ENCODE measurements at places on chromosomes 12 and 14.

- DNase-seq: no peak
Observed at GRCh38 chr12:88388566-88389540, 191.4 kb downstream of the KITLG start.

GRCh38 chr12:52015532-52016041 lies 8.8 kb downstream of the TAMALIN start:
- DNase-seq: no peak

DNA sequence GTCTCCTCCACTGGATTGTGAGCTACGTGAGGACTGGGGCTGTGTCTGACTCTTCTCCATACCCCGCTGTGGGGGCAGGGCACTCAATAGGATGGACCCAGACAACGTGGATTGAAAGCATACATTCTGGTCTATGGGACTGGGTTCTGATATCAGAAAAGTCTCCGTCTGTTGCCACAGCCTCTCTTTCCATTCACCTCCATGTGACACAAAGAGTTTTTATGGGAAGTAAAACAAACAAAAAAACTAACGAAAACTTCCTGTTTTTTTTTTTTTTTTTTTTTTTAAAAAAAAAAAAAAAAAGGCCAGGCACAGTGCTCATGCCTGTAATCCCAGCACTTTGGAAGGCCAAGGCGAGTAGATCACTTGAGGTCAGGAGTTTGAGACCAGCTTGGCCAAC lies 44.7 kb downstream of the SLC8A3 start:
- no peak for DNase-seq

DNA sequence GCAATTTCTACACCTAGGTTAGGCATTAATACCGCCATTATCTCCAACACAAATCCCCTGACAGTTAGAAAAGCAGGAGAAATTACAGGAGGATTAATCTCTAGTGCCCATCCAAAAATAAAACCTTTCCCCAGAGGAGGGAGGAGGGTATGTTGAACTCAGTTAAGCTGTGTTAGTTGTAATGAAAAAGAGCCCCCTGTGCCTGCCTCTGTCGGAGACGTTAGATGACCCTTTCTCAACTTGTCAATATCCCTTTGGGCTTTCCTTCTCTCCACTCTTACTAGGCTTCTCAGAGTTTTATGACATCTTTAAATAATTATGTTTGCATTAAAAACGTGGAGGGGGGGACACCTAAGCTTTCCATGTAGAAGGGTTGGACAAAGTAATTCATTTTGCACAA lies 278.2 kb downstream of the PDZRN4 start:
- no peak for DNase-seq

DNA sequence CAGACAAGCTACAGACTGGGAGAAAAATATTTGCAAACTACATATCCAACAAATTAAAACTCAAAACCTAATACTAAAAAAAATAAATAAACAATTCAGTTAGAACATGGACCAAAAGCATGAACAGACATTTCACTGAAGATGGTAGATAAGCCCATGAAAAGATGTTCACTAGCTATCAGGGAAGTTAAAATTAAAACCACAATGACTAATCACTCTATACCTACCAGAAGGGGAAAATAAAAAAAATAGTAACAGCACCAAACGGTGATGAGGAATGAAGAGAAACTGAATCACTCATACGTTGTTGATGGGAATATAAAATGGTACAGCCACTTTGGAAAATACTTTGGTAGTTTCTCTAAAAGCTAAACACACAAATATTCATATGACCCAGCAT lies 31.1 kb upstream of the DHRS7 start:
- DNase-seq: no peak

DNA sequence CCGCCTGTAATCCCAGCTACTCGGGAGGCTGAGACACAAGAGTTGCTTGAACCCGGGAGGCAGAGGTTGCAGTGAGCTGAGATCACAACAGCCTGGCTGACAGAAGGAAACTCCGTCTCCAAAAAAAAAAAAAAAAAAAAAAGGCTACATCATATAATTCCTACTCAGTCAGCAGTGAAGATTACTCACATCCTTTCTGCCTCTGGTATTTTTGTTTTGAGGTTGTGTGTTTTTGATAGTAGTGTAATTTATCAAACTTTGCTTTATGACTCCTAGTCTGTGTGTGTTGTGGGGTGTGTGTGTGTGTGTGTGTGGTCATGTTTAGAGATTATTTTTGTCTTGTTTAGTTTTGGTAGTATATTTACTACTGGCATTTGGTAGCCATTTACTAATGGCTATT lies 29.8 kb upstream of the DLGAP5 start:
- no peak for DNase-seq

GRCh38 chr12:77392467-77393088 lies 327.2 kb upstream of the E2F7 start:
- DNase-seq: no peak

- DNase-seq: no peak
Observed at GRCh38 chr14:51880835-51881580, 20.6 kb downstream of the GNG2 start.

- DNase-seq: no peak
Observed at GRCh38 chr12:6987956-6988553, 17.3 kb downstream of the EMG1 start.

GRCh38 chr14:53226553-53226952 lies 73.4 kb upstream of the DDHD1 start:
- DNase-seq: no peak

GRCh38 chr14:93286212-93286890 lies 46.5 kb downstream of the BTBD7 start:
- no peak for DNase-seq

DNA sequence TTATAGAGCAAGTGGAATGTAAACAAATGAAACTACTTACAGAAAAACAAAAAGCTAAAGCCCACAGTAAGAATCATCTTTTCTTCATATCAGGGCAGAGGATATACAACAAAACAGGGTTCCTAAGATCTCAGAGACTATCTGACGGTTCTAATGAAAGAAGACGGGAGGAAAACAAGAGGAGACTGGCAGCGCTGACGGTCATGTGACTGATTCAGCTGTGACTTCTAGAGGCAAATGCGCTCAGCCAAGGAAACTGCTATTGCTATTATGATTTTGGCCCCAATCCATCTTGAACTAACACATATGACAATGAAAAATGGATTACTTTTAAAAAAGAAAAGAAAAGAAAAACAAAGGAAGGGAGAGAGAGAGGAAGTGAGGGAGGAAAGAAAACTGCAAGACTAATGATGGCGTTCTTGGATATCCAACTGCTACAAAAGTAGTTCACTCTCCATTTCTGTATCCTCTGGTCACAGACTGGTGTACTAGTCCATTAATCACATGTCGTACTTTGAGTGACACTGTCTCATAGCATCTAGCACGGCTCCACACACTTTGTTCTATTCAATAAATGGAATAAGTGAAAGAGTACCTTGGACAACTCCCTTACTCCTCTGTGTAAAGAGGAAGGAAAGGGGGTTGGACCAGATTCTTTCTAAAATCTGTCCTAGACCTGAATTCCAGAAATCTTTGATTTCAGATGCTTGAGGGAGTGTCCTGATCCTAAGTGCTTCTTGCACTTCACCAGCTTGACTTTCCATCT lies 119.3 kb downstream of the DAD1 start:
- no peak for DNase-seq

DNA sequence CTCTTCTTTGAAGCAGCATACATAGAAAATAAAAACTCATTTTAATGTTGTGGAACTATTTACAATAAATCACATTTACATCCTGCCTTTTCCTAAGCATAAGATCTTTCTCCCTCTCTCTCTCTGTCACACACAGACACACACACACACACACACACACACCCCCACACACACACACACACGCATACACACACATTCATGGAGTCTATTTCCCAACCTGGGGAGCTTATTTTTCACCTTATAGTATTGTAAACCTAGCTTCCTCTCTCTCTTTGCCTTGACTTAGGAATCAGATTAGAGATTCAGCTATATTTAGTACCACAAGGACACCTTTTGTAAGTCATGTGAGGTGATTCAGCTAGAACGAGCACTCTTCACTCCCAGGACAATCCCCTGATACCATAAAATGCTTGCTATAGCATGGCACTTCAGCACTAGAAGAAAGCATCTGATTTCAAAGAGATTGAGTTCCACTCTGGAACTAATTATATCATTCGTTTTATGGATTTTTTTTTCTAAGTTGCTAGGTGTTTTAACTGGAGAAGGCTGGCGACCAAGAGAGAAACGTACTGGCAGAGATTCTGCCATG lies 23.6 kb downstream of the TMEM30B start:
- DNase-seq: no peak
